ENCODE measurements at places on chromosomes 6 and 20. TPM values are rescaled to one million over a fixed set of nuclear protein-coding genes. Genes with fewer than 3 reads are reported as not detected.

The CABLES2 gene
- polyA plus RNA-seq = 1.8 TPM

GRCh38 chr20:54062812-54063280 lies 7.5 kb downstream of the BCAS1 start:
- peak; percentile 40 for DNase-seq

DNA sequence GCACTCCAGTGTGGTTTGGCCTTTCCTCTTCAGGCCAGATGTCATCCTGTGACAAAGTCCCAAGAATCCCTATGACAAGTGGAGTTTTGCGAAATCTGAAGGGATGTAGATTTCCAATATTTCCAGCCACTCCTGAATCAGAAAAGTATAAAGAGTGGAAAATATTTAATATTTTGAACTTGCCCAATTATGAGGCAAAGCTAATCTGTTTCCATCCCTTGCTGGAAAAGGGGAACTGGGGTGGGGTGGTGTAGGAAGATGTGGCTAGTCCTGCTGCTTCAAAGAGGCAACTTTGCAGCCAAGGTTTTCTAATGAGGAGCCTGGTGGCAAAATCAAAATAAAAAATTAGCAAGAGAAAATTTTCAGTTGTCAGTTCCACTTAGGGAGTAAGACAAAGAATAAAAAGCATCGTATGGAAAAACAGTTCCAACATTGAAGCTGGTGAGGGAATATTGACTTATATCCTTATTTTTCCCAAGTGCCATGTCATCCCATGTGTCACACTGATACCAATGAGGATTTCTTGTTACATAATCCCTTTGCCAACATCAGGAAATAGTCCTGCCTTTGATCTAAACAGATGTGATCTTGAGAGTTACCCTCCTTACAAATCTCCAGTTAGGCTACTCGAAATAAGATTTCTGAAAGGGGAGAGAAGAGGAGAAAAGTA lies 480.0 kb upstream of the JARID2 start:
- DNase-seq = no peak

GRCh38 chr6:79981652-79982051 lies 22.8 kb upstream of the TTK start:
- DNase-seq = no peak

The POM121L2 gene
- not detected for polyA plus RNA-seq
